ENCODE measurements at places on chromosomes 13 and 19.
A peak's percentile ranks its signal among the peaks of the same experiment; 100 is the strongest.

DNA sequence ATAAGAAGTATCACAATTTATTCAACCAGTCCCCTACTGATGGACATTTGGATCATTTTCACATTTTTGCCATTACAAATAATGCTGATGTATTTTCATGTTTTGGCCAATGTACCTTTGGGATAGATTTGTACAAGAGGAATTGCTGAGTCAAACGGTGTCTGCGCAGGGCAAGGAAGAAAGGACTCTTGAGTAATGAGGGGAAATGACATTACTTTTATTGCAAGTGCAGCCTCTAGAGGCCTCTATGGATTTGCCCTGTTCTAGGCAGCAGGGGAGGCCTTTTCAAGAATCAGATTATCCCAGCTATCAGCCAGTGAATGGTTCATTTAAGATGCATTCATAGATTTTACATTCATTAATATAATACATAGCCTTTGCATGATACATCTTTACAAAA, 32.9 kb upstream of the GTF3A start:
- no peak for DNase-seq

DNA sequence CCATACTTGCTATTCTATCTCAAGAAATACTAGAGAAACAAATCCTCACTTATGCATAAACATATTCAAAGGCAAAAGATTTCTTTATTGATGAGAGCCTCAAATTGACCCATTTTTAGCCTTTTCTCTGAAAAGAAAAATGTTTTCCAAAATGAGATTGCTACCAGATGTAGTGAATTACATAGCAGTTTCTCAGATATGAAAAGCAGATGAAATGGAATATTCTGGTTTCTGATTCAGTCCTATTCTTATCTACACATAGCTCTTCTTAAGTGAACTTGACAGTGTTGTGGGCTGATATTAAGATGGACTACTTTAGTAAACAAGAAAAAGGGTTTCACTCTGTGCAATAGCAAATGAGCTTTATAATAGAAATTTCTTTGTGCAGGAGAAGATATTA, 183.5 kb downstream of the DNAJC15 start:
- no peak for DNase-seq

- no peak for DNase-seq
Measured at GRCh38 chr13:32116210-32116609, 84.6 kb downstream of the FRY start.

GRCh38 chr13:37136187-37136586, 30.7 kb upstream of the CSNK1A1L start:
- no peak for DNase-seq

DNA sequence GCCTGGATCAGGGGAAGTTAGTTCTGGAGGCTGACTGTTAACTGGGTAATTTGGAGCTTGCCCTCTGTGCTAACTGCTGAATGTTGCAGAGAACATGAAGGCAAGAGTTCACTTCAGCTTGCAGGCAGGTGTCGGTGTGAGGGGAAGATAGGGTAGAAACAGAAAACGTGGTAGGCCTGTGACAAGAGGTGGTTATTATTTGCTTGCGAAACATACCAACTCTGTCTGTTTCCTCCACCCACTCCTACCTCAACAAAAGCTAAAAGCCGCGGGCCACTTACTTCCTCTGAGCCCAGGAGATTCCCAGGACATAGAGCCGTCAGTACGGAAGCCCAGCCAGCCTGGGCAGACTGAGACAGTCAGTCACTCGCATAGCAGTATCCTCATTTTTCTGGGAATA, 119.2 kb upstream of the ABCC4 start:
- no peak for DNase-seq

GRCh38 chr19:50896591-50897190, 14.5 kb downstream of the KLK4 start:
- no peak for DNase-seq

DNA sequence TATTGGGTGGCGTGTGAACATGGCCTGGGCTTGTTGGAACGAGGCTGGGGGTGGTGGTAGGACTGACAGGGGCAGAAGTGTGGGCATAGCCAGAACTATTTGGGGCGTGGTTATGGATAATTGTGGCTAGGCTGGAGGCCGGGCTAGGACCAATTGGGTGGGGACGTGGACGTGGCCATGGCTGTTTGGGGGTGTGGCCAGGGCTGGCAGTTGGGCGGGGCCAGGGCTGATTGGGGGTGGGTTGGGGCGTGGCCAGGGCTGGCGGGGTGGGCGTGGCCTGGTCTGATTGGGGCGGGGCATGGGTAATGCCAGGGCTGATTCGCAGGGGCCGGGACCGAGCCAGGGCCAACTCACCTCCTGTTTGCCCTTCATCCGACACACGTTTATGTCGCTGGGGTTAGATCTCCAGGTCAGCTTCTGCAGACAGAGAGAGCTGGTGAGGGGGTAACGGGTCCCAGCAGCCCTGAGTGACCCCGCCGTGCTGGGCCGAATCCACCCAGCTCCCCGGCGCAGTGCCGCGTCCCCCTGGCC, 2.8 kb downstream of the SEMA6B start:
- no peak for DNase-seq

GRCh38 chr19:41893899-41894298, 10.9 kb downstream of the ARHGEF1 start:
- DNase-seq: no peak

DNA sequence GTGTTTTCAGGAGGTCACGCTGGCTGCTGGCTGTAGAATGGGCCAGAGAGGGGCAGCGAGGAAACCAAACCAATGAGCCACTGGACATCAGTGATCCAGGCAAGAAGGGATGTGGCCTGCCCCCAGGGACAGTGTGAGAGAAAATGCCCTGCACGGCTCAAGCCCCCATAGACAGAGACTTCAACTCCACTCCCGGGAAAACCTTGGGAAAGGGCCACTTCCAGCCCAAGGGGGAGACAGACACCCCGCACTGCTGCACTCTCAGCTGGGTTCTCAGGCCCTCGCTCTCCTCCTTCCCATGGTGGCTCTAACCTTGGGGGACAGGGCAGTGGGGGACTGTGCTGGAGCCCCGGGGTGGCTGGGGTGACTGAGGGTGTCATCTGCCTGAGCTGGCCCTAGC, 172.0 kb downstream of the KATNAL1 start:
- DNase-seq: no peak

DNA sequence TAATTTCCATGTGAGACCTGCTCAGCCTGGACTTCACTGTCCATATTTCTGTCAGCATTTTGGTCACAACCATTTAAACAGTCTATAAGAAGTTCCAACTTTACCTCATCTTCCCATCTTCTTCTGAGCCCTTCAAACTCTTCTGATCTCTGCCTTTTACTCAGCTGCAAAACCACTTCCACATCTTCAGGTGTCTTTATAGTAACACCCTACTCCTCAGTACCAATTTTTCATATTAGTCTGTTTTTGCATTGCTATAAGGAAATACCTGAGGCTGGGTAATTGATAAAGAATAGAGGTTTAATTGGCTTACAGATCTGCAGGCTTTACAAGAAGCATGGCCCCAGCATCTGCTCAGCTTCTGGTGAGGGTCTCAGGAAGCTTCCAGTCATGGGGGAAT, 1648.9 kb upstream of the SLC10A2 start:
- no peak for DNase-seq

DNA sequence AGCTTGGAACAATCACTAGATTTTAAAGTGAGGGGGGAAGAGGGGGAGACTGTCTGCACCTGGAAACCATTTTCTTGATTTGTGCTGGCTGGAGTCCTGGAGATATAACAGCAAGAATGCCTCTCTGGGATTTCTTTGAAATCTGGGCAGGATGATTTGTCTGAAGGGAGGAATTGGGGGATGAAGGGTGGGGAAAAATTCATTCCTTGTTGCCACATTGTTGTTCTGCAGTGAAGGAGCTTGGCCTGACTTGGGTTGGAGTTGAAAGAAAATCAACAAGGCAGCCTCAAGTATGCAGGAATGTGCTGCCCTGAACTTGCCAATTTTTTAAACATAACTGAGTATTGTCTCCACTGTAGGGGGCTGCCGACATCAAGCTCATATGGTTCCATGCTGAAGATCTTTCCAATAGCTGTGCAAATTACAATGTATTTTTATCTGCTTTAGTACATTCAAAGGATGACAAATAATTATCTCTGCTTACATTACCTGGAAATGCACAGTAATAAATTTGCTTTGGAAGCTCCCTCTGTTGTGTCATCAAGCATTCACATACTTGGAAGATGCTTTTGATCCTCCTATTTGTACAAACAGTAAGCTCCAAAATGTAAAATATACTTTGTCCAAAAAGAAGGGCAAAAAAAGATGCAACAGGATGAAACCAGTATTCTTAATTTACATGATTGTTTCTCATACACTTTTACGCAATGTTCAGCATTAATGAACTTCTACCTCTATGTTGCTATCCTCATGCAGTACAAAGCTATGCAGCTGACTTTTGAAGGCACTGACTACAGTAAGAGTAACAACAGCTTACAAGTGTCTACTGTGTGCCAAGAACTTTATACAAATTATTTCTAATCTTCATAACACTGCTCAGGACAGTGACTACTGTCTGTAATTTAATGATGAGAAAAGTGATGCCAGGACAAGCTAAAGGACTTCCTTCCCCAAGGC, 627.9 kb upstream of the KLF12 start:
- no peak for DNase-seq

DNA sequence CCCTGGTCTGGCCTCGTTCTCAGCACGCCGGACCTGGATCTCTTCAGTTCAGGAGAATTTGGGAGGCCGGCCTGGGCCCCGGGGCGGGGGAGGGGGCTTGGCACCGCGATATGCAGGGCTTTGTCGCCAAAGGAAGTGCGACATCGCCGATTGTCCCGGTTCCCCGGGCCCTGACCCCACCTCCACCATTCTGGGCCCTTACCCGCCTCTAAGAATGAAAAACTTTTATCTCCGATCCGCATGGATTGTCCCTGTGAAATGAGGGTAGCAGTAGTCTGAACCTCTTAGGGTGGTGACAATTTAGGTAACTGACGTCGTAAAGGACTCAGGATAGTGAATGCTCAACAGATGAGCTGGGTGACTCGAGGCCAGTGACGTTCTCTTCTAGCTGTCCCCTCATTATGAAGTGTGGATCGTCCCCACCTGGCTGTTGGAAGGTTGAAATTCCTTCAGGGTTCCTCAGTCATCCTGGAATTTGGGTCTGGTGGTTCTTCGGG, 650 bp downstream of the DDA1 start:
- no peak for DNase-seq

DNA sequence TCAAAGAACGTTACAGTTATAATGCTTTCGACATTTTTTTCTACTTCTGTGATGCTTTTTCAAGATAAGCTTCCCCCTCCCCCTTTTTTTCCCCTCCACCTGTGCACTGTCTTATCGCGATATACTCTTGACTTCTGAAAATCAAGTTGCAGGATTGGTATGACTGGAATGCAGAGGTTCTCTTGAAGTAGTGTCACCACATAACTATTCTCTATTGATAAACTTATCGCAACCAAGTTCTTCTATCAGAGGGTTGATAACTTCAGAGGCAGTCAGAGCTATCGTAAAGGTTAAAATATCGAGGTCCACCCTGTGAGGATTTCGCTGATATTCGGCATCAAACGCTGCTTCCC, 820 bp downstream of the EID2 start:
- no peak for DNase-seq

- DNase-seq: no peak
Measured at GRCh38 chr19:1109032-1109551, 5.3 kb downstream of the GPX4 start.

DNA sequence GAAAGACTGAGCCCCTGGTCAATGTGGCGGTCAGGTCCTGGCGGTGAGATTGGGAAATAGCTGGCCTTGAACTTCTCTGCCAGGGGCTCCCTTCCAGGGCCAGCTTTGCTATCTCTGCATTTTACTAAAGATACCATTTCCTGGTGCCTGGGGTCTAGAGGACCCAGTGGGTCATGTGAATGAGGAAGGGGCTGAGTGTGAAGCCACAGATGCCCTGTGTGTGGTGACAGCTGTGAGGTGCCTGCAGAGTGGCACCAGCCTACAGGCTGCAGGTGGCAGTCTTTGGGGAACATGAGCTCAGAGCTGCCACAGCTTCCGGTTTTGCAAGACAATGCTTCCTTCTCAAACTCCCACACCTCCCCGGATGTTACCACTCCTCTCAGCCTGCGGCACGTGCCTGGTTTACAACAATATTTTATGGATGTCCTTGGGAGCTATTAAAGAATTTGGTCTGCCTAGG, 5.2 kb upstream of the MLNR start:
- peak; percentile 56 for DNase-seq

DNA sequence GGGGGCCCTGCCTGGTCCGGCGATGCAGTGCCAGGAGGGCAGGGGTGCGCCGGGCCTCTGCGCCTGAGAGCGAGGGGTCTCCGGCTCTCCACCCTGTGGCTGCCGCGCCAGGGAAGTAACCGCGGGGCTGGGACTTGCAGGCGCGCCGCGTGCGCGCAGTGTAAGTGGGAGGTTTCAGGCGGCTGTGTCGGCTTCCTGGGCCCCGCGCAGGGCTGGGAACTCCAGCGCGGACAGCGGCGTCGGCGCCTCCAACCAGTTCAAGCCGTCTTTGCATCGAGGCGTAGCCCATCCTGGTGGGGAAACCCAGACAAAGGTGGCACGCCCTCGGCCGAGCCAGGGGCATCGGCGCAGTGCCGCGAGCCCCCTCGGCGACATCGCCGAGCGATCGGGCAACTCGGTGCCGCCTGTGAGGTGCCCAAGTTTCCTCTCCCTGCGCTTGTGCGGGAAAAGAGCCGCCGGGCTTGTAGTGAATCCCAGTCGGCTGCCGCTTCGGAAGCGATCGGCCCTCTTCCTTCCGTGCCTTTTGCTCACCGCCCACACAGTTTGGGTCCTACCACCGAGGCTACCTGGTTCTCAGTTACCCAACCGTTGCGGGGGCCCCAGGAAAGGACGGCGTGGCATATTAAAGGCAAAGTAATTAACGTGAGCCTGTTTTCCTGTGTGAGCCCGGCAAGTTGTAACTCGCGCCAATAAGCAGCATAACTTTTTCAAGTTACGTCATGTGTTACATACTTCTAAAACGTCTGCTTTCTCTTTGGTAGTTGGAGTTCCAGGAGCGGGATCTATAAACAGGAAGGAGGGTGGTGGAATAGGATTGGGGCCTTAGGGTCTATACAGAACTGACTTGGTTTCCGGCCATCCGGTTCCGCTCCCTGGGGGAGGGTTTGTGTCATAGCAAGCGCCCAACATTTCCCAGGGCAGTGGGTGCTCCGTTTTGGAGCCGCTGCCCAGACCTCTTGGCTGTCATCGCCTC, 1.2 kb downstream of the LRCH1 start:
- DNase-seq: peak; percentile 73

DNA sequence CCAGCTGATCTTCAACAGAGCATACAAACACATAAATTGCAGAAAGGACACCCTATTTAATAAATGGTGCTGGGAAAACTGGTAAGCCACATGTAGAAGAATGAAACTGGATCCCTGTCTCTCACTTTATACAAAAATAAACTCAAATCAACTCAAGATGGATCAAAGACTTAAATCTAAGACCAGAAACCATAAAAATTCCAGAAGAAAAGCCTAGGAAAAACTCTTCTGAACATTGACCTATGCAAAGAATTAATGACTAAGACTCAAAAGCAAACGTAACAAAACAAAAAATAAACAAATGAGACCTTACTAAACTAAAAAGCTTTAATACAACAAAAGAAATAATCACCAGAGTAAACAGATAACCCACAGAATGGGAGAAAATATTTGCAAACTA, 74.5 kb upstream of the ABCC4 start:
- no peak for DNase-seq
